ENCODE measurements at places on chromosomes 2 and 18.

DNA sequence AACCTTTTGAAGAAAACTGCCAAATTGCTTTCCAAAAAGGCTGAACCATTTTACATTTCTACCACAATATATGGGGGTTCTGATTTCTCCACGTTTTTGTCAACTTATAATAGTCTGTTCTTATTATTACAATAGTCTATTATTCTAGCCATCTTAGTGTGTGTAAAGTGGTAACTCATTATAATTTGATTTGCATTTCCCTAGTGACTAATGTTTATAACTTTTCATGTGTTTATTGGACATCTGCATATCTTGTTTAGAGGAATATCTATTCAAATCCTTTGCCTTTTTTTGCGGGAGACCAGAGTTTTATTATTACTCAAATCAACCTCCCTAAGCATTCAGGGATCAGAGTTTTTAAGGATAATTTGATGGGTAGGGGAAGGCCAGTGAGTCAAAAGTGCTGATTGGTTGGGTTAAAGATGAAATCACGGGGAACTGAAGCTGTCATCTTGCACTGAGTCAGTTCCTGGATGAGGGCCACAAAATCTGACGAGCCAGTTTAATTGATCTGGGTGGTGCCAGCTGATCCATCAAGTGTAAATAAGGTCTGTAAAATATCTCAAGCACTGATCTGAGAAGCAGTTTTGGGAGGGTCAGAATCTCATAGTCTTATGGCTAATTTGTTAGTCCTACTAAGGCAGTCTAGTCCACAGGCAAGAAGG, 303.4 kb upstream of the NCKAP5 start:
- DNase-seq, result no peak

- DNase-seq, result no peak
Observed at GRCh38 chr2:173373290-173373689, 18.6 kb downstream of the CDCA7 start.

- DNase-seq, result peak; percentile 23
Observed at GRCh38 chr2:32064021-32064601, 755 bp downstream of the SPAST start.

GRCh38 chr2:63661076-63661475, 72.3 kb downstream of the MDH1 start:
- DNase-seq, result no peak
